ENCODE measurements at places on chromosomes 7 and 10. TPM values are rescaled to one million over a fixed set of nuclear protein-coding genes. Genes with fewer than 3 reads are reported as not detected.

AKR1C4 gene
- total RNA-seq: not detected

C10orf105 gene
- 0.19 TPM for total RNA-seq

SPDYE5 gene
- total RNA-seq: not detected

ARL5B gene
- 10.0 TPM for total RNA-seq

SPAM1 gene
- not detected for total RNA-seq

ANKRD61 gene
- 1.3 TPM for total RNA-seq

CDC14C gene
- total RNA-seq: not detected

AKR1C8 gene
- total RNA-seq: not detected

RBM17 gene
- total RNA-seq: 63.9 TPM

TMEM130 gene
- not detected for total RNA-seq

CACNB2 gene
- total RNA-seq: 2.4 TPM

Data from subcutaneous adipose tissue (tissue), 4 donors.